Aorta (tissue), 5 donors: ENCODE measurements at places on chromosomes 16 and 17. TPM values are rescaled to one million over a fixed set of nuclear protein-coding genes. Genes with fewer than 3 reads are reported as not detected.

- H3K27ac ChIP-seq = no peak overlapping the region
- no peaks in the 10 kb centered on the region for H3K4me1 ChIP-seq
- H3K4me3 ChIP-seq = no peak overlapping the region
- no peaks in the 10 kb centered on the region for H3K36me3 ChIP-seq
- DNase-seq = no peak
Measured at GRCh38 chr17:56083475-56083874, 69.8 kb upstream of the ANKFN1 start.

GRCh38 chr17:42163696-42164407 is 9.1 kb upstream of the RAB5C start:
- no peaks in the 10 kb centered on the region for H3K36me3 ChIP-seq
- no peak for DNase-seq

DNA sequence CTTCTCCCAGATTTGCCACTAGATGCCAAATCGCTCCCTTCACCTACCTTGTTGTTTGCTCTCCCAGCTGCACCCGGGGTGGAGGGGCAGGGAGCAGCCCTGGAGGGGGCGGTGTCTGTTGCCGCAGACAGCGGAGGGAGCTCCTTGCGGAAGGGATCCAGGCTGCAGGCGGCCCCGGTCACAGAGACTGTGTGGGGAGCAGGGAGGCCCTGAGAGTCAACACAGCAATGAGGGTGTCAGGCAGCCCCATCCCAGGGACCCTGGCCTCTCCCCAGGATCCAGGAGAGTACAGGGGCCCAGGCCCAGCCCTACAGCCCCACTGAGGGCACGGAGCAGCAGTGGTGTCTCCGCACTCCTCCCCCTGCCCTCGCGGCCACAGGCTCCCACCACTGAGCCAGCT is 50.5 kb upstream of the CHMP6 start:
- DNase-seq = peak; percentile 46
- no peak overlapping the region for H3K4me3 ChIP-seq
- no peaks in the 10 kb centered on the region for H3K4me1 ChIP-seq
- no peaks in the 10 kb centered on the region for H3K27me3 ChIP-seq
- H3K36me3 ChIP-seq = no peaks in the 10 kb centered on the region

- H3K4me1 ChIP-seq = no peaks in the 10 kb centered on the region
- H3K4me3 ChIP-seq = no peak overlapping the region
- no peaks in the 10 kb centered on the region for H3K36me3 ChIP-seq
- H3K27ac ChIP-seq = no peak overlapping the region
Measured at GRCh38 chr16:54175169-54175551, 111.4 kb downstream of the IRX3 start.

DNA sequence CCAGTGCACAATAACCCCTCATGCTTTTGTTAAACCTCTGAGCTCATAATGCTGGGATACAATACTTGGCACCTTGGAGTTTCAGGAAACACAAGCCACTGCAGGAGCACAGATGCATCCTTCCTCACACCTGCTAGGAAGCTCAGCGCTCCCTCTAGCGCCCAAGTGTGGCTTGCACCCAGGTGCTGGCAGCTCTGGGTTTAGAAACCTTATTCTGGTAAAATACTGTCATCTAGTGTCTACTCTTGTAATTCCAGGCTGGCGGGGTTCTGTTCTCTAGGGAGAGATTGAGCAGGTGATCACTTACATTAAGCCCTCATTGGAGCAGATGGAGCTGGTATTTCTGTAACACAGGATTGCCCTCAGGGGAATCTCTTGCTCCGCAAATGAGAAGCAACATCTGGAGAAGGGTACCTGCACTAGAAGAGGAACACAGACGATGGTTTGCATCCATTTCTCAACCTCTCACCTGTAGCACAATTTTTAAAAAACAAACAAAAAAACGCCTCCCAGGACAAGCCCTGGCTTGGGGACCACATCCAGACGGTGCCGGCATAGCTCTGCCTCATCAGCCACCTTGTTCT is 1.5 kb downstream of the CCL1 start:
- no peak overlapping the region for H3K4me3 ChIP-seq
- no peaks in the 10 kb centered on the region for H3K4me1 ChIP-seq
- H3K27ac ChIP-seq = no peak overlapping the region
- DNase-seq = peak; percentile 92
- H3K36me3 ChIP-seq = no peaks in the 10 kb centered on the region
- no peaks in the 10 kb centered on the region for H3K27me3 ChIP-seq

GRCh38 chr17:37770631-37771518 is 26.0 kb upstream of the HNF1B start:
- H3K4me1 ChIP-seq = no peaks in the 10 kb centered on the region
- no peak overlapping the region for H3K27ac ChIP-seq
- DNase-seq = no peak
- no peaks in the 10 kb centered on the region for H3K27me3 ChIP-seq
- H3K4me3 ChIP-seq = no peak overlapping the region

DNA sequence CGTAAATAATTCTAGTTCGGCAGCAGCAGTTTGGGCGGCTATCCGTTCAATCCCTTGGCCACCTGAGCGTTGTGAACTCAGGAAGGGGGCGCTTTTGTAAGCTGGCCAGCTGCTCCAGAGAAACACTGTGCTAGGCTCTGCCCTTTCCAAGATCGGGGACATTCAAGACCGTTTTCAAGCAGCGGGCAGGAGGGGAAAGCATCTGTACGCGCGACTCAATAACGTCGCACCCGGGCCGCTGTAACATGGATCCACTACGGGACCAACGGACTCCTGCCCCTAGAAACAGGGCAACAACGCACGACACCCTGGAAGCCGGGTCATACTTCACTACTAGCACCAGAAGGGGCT is 463 bp downstream of the TOP2A start:
- H3K4me3 ChIP-seq = no peak overlapping the region
- H3K36me3 ChIP-seq = no peaks in the 10 kb centered on the region
- no peaks in the 10 kb centered on the region for H3K27me3 ChIP-seq
- no peak overlapping the region for H3K27ac ChIP-seq

- no peaks in the 10 kb centered on the region for H3K4me1 ChIP-seq
- peak overlapping the region; percentile 20 for H3K27ac ChIP-seq
- DNase-seq = no peak
- no peaks in the 10 kb centered on the region for H3K27me3 ChIP-seq
Measured at GRCh38 chr16:86575095-86575685, 3.2 kb upstream of the FOXL1 start.

DNA sequence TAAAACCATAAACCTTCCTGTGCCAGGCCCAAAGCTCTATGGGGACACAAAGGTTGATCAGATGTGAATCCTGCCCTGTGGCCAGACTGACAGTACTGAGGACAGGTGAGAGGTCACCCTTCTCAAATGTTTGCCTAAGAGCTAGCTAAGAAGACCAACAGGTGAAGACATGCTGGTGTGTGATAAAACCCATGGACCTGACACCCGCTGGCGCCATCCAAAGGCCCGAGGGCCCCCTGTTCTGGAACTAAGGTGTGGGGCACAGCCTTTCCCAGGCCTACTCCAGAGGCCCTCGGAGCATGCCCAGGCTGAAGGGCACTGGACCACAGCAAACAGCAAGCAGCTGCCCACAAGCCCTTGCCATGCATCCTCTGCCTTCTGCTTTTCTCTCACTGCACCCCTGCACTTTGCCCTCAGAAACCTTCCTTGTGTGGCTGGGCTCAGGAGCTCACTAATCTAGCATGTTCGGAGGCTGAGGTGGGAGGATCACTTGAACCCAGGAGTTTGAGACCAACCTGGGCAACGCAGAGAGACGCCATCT is 5.2 kb upstream of the CDK3 start:
- no peaks in the 10 kb centered on the region for H3K4me1 ChIP-seq
- no peak overlapping the region for H3K27ac ChIP-seq
- H3K4me3 ChIP-seq = no peak overlapping the region
- peak; percentile 26 for DNase-seq
- no peaks in the 10 kb centered on the region for H3K36me3 ChIP-seq

DNA sequence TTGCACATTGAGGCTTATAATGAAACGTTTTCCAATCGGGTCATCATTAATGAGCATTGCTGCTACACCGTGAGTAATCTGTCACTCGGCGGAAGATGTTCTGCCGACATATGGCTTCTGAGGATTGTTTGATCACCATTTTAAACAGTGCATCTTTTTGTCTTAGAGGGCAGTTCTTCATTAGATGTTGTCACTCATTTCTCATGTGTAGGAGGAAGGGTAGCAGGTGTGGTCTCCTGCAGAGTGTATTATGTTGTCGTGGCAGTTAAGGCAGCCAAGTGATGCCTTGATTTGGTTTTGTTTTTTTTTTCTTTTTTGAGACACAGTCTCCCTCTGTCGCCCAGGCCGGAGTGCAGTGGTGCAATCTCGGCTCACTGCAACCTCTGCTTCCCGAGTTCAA is 50.5 kb downstream of the SEC14L1 start:
- no peaks in the 10 kb centered on the region for H3K4me1 ChIP-seq
- no peaks in the 10 kb centered on the region for H3K27me3 ChIP-seq

- no peak overlapping the region for H3K27ac ChIP-seq
- DNase-seq = no peak
- H3K4me1 ChIP-seq = no peaks in the 10 kb centered on the region
- H3K36me3 ChIP-seq = no peaks in the 10 kb centered on the region
- H3K4me3 ChIP-seq = no peak overlapping the region
- no peaks in the 10 kb centered on the region for H3K27me3 ChIP-seq
Measured at GRCh38 chr17:74253036-74253435, 21.0 kb upstream of the DNAI2 start.

DNA sequence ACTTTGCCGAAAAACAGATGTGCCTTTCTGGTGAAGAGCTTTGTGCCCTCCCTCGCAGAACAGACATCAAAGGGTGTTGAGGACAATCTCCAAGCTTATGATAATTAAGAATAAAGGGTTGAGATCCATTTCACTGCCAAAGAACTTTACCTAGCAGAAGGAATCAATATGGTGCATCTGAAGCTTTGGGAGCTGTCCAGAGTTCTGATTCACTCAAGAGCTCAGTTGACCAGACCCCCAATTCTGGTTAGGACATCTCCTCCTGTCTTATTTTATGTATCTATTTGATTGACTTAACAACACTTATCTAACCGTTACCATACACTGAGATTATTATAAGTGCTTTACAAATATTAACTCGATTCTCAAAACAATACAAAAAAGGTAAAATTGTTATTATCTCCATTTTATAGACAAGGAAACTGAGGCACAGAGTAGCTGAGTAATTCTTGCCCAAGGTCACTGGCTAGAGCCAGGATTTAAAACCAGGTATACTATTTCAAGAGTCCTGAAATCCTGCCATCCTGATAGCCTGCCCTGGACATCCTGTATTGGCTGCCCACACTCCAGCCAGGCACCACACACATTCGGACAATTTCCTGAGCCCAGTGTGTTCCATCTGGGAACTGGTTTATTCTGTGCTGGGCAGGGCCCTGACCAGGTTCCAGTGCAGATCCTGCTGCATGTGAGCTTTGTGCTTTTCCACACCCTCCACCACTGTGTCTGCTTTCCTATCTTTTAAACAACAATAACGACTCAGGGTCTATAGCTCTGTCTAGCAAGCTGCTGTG is 29.8 kb downstream of the PITPNM3 start:
- no peaks in the 10 kb centered on the region for H3K27me3 ChIP-seq
- H3K27ac ChIP-seq = no peak overlapping the region
- DNase-seq = no peak
- H3K36me3 ChIP-seq = no peaks in the 10 kb centered on the region

DNA sequence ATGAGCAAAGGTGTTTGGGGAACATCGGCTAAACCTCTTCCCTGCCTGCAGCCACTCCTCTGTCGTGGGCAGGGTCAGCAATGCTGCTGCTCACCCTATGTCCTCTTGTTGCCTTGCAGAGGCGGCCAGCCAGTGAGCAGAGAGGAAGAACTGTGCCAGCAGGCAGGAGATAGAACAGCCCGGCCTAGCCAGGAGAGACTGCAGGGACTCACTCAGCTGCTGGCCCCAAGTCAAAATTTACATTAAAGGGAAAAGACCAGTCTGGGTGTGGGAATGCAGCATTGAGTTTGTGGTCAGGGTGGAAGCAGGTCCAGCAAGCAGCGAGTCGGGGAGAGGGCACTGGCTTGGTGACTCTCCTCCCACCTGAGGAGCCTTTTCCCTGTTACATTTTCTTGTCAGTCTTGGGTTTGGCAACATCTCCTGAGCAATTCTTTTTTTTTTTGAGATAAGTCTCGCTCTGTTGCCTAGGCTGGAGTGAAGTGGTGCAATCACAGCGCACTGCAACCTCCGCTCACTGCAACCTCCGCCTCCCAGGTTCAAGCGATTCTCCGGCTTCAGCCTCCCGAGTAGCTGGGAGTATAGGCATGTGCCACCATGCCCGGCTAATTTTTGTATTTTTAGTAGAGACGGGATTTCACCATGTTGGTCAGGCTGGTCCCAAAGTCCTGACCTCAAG is 22.7 kb downstream of the LIG3 start:
- no peak for DNase-seq
- H3K36me3 ChIP-seq = peaks cover 11% of the 10 kb centered on the region
- no peak overlapping the region for H3K4me3 ChIP-seq

DNA sequence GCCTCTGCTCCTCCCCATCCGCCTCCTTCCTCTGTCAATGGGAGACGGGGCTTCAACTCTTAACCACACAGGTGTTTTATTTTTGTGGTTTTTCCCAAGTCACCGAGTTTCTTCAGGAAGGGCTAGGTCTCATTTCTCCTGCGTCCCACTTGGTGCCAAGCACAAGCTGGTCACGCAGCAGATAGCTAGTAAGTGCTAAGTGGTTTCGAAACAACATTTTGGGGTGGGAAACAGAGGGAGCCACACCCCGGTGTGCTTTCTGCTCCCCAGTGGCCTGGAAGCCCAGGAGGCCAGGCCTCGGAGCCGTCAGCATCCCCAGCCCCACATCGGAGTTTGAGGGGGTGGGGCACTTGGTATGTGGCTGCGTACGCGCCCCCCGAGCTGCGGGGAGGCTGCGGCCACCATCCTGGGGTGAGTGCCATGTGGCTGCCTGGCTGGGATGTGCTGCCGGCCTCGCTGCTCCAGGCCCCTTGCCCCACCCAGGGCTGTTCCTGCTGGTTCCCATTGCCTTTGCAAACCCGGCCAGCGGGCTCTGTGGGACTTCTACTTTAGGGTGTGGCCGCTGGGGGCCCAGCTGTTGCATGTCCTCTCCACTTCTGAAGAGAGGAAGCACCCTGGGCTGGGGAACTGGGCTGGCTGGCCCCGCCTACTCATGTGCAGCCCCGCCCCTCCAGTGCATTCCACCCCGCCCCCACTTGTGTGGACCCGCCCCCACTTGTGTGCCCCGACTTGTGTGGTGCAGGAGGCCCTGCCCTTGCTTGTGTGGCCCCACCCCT is 55.6 kb downstream of the BAIAP2 start:
- no peak overlapping the region for H3K4me3 ChIP-seq
- H3K4me1 ChIP-seq = no peaks in the 10 kb centered on the region
- no peak overlapping the region for H3K27ac ChIP-seq
- no peaks in the 10 kb centered on the region for H3K27me3 ChIP-seq

DNA sequence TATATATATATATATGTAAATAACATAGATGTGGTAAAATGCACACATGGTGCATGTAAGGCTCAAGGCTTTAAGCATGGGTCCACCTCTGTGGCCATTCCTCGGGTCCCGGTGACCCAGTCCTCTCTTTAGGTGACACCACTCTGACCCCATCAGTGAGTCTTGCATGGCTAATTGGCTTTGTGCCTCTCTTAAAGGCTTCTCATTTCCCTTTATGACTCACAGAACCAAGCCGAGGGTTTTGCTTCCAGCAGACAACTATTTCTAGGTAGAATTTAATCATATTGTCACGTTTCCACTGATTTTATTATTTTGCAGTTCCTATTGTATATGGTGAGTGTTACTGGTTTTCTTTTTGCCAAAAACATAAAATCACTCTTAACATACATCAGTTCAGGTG is 59.7 kb downstream of the PLCG2 start:
- H3K4me3 ChIP-seq = no peak overlapping the region
- no peaks in the 10 kb centered on the region for H3K27me3 ChIP-seq
- no peaks in the 10 kb centered on the region for H3K36me3 ChIP-seq

- no peaks in the 10 kb centered on the region for H3K27me3 ChIP-seq
- H3K4me1 ChIP-seq = no peaks in the 10 kb centered on the region
- no peaks in the 10 kb centered on the region for H3K36me3 ChIP-seq
Measured at GRCh38 chr16:76461836-76462235, 184.6 kb downstream of the CNTNAP4 start.

Gene QPRT
- total RNA-seq = 4.4 TPM

Gene MYH8
- total RNA-seq = not detected

Gene TMEM220
- 15.4 TPM for total RNA-seq

Gene PIK3R5
- total RNA-seq = 18.4 TPM

Gene SULT1A2
- 0.81 TPM for total RNA-seq
